CD8-positive, alpha-beta memory T cell (primary cell): ENCODE measurements at places on chromosomes 6 and 20. TPM values are rescaled to one million over a fixed set of nuclear protein-coding genes. Genes with fewer than 3 reads are reported as not detected.

DNA sequence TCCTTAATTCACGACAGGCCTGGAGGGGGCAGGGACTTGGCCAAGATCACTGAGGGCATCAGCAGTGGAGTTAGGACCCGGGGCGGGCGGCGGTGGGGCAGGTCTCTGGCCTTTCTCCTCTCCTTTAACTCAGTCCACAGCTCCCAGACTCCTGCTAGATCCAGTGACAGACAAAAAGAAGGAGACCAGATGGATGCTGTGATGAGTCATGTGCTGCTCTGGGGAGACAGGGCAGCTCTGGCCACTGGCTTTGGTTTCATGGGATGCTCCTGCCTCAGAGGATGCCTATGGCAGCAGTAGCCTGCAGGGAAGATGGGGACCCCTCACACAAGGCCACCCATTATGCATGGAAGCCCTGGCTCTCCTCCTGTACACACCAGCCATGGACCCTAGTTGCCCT, 20.5 kb downstream of the EPB41L1 start:
- no peak overlapping the region for H3K4me3 ChIP-seq
- no peak overlapping the region for H3K27ac ChIP-seq
- H3K4me1 ChIP-seq: no peaks in the 10 kb centered on the region
- no peaks in the 10 kb centered on the region for H3K27me3 ChIP-seq

GRCh38 chr6:21753241-21754108, 159.9 kb downstream of the SOX4 start:
- no peak overlapping the region for H3K27ac ChIP-seq
- H3K4me1 ChIP-seq: no peaks in the 10 kb centered on the region
- DNase-seq: no peak

GRCh38 chr6:150410399-150410798, 41.6 kb downstream of the IYD start:
- H3K36me3 ChIP-seq: no peaks in the 10 kb centered on the region
- no peaks in the 10 kb centered on the region for H3K27me3 ChIP-seq
- no peak for DNase-seq
- no peak overlapping the region for H3K27ac ChIP-seq
- no peaks in the 10 kb centered on the region for H3K4me1 ChIP-seq

DNA sequence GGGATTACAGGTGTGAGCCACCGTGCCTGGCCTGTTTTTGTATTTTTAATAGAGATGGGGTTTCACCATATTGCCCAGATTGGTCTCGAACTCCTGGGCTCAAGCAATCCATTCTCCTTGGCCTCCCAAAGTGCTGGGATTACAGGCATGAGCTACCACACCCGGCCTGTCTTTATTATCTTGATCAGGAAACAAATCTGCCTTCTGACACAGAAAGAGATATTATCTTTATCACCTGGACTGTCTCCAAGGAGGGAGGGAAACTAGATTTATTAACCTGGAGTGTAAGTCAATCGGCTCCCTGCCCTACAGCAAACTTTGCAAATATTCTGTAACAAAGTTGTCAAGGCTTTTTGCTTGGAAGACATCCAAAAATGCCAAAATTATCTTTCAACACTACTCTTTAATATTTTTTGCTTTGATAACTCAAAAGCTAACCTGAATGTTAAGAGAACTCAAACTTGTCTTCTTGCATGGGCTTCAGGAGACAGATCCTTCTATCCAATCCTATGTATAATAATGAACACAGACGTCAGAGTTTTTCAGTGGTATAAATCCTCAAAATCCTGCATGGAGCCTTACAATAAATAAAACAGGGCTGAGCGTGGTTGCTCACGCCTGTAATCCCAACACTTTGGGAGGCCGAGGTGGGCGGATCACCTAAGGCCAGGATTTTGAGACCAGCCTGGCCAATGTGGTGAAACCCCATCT, 85.0 kb upstream of the LOC128125822 start:
- no peaks in the 10 kb centered on the region for H3K4me1 ChIP-seq
- H3K27me3 ChIP-seq: no peaks in the 10 kb centered on the region
- no peaks in the 10 kb centered on the region for H3K36me3 ChIP-seq
- no peak overlapping the region for H3K4me3 ChIP-seq

Gene SYTL3
- polyA plus RNA-seq: 19.5 TPM

Gene MDFI
- polyA plus RNA-seq: not detected

Gene PLTP
- 0.45 TPM for polyA plus RNA-seq

Gene OXT
- 1.4 TPM for polyA plus RNA-seq

Gene GNAS-AS1
- polyA plus RNA-seq: not detected
